ENCODE measurements at places on chromosomes 4 and X.

GRCh38 chr4:156595041-156595440 lies 376.6 kb downstream of the PDGFC start:
- no peak for DNase-seq

GRCh38 chr4:174613979-174614378 lies 91.7 kb upstream of the HPGD start:
- no peak for DNase-seq

- DNase-seq = no peak
Measured at GRCh38 chr4:15234856-15235126, 193.0 kb upstream of the C1QTNF7 start.

DNA sequence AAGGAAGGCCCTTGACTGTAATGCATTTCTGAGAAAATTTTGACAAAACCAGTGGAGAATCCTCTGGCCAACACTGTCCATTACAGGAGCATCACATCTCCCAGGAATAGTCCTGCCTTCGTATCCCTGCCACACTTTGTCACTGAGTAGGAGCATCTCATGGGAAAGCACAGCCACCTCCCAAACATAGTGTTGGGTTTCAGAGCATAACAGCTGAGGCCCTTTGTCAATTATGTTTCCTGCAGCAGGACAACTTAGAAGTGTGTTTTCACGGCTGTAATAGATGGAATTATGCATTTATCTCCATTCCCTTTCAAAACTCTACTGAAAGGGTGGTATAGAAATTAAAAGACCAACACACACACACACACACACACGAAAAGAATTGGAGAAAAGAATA lies 91.1 kb upstream of the SMAD1 start:
- DNase-seq = no peak

DNA sequence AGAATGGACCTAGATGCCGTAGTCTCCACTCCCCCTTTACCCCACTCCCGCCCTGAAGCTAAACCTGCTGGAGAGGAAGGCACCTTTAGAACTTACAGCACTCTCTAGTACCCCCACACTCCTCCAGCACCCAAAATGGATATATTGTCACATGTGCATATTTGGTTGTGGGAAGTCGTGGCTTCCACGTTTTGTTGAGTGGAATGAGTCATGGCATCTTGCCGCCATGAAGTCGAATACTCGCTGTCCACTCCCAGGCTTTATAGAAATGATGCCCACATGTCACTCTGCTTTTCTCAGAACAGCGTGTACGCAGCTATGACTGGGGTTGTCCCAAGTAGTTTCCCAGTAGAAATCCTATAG lies 545 bp downstream of the ABCE1 start:
- peak; percentile 24 for DNase-seq

GRCh38 chr4:76305033-76305687 lies 1.4 kb upstream of the STBD1 start:
- DNase-seq = no peak

- no peak for DNase-seq
Measured at GRCh38 chrX:34559325-34559724, 97.8 kb downstream of the TMEM47 start.

DNA sequence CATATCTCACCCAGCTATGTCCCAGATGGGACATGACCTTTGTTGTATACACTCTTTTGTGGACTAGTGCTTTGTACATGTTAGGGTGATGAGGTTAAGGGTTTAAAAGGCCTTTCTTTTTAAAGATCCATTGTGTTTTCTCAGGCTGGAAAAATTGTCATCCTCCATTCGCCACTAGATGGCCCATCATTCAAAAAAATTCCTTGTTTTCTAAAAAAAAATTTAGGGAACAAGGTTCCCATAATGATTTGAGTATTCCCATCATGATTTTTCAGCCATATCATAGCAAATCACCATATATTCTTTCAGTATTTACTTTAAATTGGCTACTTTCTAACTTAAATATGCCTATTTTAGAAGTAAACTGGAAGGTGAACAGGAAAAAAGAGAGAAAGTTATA lies 91.9 kb upstream of the TMEM164 start:
- DNase-seq = no peak

DNA sequence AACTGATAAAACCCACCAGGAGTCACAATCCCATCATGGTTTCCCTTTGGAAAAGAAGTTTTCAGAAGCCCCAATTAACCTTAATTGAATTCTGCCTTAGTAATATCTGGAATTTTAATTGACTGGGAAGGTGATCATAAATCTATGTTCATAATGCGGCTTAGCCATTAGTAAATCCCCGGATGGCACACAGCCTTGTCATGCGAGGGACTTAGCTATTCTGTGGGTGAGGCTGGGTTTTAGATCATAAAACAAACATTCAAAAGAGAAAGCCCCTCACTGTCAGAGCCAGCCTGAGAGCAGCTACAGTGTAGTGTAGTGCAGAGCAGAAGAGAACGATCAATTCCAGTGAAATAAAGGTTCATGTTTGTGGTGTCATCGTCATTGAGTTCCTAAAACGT lies 124.0 kb upstream of the NOCT start:
- DNase-seq = no peak

GRCh38 chr4:54542540-54543041 lies 115.2 kb upstream of the KIT start:
- no peak for DNase-seq

GRCh38 chr4:188032583-188032982 lies 37.0 kb downstream of the ZFP42 start:
- no peak for DNase-seq

DNA sequence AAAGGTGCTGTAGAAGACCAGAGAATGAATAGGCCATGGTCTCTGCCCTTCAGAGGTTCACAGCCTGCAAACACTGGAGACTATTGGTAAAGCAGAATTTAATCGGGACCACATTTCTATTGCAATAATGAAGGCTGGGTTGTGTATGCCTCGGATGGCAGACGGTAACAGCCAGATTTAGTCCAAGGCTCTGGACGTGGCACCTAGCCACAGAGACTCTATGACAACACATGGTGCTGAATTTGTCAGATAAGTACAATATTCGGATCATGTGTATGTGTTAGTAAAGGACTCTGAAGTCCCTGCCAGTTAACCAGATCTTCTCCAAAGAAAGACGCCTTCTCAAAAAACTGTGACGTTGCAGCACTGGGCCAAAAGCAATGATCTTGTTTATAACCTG lies 129.0 kb downstream of the DCTD start:
- DNase-seq = no peak

- DNase-seq = no peak
Measured at GRCh38 chrX:44202596-44202995, 140.9 kb downstream of the EFHC2 start.

- DNase-seq = no peak
Measured at GRCh38 chr4:3801931-3802550, 35.9 kb downstream of the ADRA2C start.

- DNase-seq = no peak
Measured at GRCh38 chrX:9442056-9442455, 22.8 kb upstream of the TBL1X start.

- no peak for DNase-seq
Measured at GRCh38 chr4:78518561-78518960, 33.0 kb upstream of the ANXA3 start.

- DNase-seq = no peak
Measured at GRCh38 chr4:31107362-31107761, 387.2 kb downstream of the PCDH7 start.

DNA sequence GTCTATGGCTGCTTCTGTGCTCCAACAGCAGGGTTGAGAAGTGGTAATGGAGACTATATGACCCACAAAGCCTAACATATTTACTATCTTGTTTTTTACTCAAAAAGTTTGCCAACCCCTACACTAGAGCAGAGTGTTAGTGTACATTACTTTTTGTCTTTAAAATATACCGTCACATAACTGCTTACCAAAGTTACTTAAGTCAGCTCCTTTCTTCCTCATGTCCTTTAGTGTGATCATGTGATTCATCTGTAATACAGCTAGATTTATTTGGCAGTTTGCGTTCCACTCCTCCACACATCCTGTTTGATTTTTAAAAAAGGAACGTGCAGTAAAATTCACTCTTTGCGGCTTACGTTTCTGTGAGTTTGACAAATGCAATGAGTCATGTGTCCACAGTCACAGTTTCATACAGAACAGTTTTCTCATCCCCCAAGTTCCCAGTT lies 162.4 kb upstream of the GPRIN3 start:
- DNase-seq = no peak

DNA sequence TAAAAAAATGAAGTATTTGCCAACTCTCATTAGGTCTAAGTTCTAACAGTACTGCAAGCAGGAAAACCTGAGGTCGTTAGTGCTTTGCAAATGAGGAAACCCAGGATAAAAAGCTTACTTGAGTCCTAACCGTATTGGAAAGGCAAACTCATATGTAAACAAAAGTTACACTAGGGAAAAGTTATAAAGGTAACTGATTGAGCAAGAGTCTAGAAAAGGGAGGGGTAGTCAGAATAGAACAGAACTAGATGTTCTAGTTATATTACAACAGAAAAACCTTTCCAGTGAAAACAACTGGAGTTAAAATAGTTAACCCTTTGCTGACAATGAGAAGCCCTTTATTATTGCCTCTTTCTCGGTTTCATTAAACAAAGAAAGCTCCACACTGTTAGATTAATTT lies 66.4 kb upstream of the MAOA start:
- no peak for DNase-seq

DNA sequence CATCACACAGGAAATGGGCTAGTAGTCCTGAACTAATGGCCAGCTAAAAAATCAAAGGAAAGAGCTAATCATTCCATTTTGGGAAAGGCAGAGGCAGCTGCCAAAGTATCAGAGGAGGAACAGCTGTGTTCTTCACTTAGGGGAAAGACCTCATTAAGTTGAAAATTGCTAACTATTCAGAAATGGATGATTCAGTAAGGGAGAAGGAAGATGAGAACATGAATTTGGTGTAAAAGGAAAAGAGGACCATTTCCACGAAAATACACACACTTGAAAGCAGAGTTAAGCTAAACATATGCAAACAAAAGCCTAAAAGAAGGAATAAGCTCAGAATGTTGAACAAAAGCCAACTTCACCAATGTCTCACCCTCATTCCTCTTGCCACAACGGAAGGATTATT lies 90.4 kb downstream of the PCDH19 start:
- no peak for DNase-seq

DNA sequence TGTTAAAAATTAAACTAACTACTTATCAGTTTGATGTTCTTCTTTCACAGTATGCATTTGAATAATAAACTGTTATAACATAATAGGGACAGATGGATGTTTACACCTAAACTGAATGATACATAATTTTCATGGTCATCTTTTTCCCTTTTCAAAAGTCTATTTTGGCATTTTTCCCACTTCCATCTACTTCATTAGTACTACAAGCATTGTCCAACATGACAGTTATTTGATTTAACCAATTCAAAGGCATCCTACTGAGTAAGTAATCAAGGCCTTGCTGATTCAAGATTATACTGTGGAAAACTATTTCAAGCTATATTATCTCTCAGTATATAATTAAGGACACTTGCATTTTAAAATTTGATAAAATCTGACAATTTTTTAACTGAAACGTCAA lies 212.9 kb downstream of the FAT4 start:
- DNase-seq = no peak

GRCh38 chrX:48156014-48156413 lies 25.6 kb downstream of the SPACA5B start:
- DNase-seq = no peak

- no peak for DNase-seq
Measured at GRCh38 chr4:173360587-173361221, 10.1 kb upstream of the SAP30 start.

DNA sequence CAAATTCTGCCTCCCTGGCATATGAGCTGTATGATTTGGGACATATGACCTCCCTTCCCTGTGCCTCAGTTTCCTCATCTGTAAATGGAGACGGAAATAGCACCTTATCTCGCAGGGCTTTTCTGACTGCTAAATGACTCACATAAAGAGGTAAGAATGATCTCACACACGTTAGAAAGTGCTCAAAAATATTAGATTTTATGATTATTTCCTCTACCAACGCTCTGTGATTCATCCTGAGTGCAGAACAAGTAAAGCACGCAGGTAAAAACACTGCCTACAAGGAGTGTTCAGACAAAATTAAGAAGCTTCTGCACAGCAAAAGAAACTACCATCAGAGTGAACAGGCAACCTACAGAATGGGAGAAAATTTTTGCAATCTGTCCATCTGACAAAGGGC lies 21.1 kb downstream of the ACSL1 start:
- no peak for DNase-seq

- DNase-seq = no peak
Measured at GRCh38 chr4:159655547-159655946, 552.7 kb downstream of the RAPGEF2 start.

DNA sequence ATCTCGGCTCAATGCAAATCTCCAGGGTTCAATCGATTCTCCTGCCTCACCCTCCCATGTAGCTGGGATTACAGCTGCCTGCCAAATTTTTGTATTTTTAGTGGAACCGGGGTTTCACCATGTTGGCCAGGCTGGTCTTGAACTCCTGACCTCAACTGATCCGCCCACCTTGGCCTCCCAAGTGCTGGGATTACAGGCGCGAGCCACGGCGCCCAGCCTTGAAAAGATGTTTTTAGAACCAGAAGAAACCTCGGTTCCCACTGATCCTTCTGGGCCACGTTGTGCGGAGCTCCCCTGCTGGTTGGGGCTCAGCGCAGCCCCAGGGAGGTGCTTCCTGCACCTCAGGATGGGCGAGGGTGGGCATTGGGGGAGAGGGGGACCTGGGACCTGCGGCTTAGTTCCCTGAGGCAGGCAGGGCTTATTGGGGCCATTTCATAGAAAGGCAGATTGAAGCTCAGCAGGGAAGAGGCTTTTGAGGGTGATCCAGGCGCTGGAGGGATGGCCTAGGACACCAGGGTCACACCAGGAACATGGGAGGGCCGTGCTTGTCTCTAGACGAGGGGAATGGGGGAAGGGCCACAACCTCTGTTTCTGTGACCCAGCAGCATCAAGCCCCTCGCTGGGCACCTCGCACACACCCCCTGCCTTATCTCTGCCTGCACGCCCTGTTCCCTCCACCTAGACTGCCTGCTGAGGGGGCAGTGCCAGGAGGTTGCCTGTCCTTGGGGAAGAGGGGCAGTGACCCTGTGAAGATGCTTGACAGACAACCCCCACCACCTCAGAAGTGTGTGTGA lies 6.3 kb upstream of the ADD1 start:
- DNase-seq = no peak

DNA sequence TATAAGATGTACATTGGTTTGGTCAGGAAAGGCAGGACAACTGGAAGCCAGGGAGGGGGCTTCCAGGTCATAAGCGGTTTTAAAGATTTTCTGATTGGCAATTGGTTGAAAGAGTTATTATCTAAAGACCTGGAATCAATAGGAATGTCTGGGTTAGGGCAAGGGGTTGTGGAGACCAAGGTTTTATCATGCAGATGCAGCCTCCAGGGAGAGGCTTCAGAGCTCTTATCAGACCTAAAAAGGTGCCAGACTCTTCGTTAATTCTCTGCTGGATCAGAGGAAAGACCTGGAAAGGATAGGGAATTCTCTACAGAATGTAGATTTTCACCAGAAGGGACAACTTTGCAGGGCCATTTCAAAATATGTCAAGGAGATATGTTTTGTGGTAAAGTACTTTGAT lies 62.8 kb downstream of the BEX3 start:
- DNase-seq = no peak
